ENCODE measurements at places on chromosomes 13 and 19. TPM values are rescaled to one million over a fixed set of nuclear protein-coding genes. Genes with fewer than 3 reads are reported as not detected.

DNA sequence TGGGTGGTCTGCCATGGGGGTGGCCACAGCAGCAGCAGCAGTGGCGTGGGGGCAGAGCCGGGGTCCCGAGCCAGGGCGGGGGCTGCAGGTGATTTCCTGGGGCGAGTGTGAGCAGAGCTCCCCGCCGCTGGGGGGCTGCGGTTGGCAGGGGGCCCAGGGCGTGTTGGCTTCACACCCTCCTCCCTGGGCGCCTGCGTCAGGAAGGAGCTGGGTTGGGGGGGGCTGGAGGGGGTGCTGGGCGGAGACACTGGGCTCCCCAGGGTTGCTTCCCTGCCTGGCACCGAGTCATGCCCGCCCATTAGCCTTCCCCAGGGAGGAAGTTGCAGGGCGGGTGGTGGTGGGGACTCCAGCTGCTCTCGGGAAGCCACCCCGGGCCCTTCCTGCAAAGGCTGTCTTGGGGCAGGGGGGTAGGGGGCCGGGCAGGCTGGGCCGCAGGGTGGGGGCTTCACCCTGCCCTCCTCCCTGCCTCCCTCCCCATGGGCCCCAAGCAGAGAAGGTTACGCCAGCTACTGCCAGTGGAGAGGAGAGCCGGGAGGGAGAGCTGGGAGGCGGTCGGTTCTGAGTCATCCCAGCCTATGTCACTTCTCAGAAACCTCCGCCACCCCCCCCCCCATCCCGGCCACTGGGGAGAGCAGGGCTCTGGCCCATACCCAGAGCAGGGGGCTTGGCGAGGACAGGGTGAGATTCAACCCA lies 4.6 kb downstream of the MIDN start:
- peak; percentile 69 for DNase-seq

GRCh38 chr19:47075941-47076340 lies 27.5 kb upstream of the TMEM160 start:
- DNase-seq, result no peak

DNA sequence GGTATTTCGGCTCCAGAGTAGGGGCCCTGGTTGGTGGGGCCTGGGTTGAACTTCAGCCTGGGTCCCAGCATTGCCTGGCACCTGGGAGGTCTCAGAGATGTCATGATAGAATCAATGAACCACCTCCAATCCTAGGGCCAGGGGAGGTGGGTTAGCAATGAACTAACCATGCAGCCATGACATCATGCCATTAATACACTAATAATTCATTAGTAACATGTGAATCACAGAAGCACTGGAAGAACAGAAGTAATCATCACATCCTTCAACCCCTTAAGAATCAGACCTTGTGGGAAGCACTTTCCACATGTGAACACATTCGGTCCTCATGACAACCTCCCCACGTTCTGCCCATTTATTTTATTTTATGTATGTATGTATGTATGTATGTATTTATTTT lies 6.9 kb downstream of the NOSIP start:
- no peak for DNase-seq

DNA sequence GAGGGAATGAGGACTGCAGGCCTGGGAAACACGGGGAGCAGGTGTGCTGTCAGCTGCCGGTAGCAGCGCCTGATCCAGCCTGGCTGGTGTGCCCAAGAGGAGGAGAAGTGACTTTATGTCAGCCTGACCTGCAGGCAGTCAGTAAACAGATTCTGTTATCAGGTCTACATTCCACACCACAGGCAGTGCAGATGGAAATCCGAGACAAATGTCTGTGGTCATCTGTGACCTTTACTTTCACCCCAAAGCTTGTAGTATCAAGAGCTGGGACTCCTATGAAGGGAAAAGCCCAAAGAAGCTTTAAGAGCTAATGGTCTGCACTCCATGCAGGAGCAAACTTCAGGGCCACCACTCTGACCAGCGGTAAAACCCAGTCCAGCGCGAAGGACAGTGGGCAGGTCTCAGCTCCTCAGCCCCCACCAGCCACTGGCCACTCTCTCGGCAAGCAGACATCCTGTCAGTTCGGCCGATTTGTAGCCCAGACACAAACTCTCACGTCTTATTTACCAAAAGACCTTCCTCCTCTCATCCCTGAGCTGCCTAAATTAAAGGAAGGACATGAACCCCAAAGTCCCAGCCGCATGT lies 7.7 kb downstream of the EPS15L1 start:
- peak; percentile 50 for DNase-seq

- DNase-seq, result peak; percentile 88
Observed at GRCh38 chr19:11496391-11497163, 9.1 kb downstream of the ZNF653 start.

TRPM4 gene
- 16.9 TPM for polyA plus RNA-seq

PRX gene
- polyA plus RNA-seq, result 2.2 TPM

CYP4F2 gene
- polyA plus RNA-seq, result not detected

- no peak for DNase-seq
Observed at GRCh38 chr19:55075371-55075998, at the start of gene EPS8L1. Gene EPS8L1, plus strand, starts transcription at chr19:55075869. Its CDS starts 576 bp downstream, at chr19:55076445.

ZIC2 gene
- not detected for polyA plus RNA-seq

DNA sequence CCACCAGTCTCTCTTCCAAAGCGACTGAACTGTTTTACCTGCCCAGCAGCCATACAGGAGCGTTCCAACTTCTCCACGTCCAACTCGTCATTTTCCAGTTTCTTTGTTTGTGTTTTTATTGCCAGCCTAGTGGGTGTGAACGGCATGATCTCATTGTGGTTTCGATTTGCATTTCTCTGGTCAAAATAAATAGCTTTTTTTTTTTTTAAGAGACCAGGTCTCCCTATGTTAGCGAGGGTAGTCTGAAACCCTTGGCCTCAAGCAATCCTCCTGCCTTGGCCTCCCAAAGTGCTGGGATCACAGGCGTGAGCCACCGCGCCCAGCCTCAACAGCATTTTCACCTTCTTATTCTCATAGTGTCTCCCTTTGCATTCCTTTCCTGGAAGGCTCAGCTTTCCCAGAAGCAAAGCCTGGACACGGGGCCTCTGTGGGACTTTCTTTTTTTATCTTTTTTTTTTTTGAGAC lies 4.2 kb upstream of the JSRP1 start:
- no peak for DNase-seq

ABHD13 gene
- 4.0 TPM for polyA plus RNA-seq

PTH2 gene
- not detected for polyA plus RNA-seq

DNA sequence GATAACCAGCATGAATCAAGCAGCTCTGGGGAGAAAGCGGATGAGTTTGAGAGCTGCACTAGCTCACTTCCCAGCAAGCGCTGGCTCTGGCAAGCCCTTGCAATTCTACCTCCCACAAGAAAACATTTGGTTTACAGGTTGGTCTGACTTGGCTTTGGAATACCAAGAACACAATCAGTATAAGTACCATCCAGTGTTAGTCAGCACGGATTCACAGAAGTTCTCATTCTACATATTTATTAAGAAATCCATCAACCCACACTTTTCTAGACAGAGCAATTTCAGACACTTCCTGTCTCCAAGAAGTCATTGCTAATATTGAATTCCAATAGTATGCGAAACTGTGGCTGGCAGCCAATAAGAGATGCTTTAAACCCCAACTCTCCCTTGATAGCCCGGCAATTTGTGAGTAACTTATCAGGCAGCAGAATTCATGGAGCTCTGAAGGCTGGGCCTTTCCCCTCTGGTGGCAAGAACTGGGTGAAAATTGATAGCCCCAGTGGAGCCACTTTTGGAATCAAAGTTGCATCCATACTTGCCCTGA lies 59.4 kb upstream of the WASF3 start:
- DNase-seq, result no peak

BRD4 gene
- polyA plus RNA-seq, result 10.0 TPM

- no peak for DNase-seq
Observed at GRCh38 chr13:20024702-20025101, 66.2 kb downstream of the ZMYM2 start.

NKPD1 gene
- 0.06 TPM for polyA plus RNA-seq

DNA sequence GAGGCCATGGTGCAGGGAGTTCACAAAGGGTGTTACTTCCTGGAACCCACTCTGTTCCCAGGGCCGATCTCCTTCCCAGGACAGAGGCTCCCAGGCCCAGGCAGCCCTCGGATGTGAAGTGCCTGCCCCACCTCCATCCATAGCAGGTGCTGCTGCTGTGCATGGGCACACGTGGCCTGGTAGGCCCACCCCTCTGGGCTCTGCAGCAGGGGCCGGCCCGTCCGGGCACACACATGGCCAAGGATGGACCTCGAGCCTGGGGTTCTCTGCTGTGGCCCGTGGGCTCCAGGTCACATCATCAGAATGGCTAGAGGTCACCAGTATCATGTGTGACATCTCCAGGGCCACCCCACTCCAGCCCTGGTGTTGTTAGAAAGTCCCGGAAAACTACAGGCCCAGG lies 71.8 kb downstream of the GADD45B start:
- DNase-seq, result no peak

DNA sequence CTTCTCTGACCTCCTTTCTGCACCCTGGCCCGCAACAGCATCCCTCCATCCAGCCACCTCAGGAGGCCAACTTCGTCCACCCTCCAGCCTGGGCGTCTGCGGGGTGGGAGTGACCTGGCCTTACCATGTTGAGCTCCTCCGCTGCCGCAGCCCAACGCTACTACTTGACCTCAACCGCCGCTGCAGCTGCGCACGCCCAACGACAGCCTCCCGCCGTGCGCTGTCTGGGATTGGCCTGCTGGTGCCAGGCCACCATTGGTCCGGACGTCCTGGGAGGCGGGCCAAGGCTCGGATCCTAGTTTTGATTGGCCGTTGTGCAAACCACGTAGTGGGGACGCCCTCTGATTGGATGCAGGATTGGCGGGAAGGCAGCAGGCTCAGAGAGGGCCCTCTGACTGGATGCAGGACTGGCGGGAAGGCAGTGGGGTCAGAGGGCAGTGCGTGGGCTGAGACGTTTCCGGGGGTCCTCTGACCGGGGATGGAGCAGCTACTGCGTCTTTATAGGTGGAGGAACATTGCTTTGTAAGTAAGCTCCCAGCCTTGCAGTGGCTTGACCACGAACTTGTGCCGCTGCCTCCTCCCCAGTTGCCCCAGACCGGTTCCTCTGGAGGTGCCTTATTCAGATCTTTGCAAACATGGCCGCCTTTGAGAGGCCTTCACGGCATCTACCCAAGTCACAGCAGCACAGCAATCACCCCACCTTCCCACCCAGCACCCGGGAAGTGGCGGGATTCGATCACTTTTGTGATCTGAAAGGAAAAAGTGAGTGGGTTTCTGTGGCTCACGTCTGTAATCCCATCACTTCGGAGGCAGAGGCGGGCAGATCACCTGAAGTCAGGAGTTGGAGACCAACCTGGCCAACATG lies at the start of gene TUBA3C:
Gene TUBA3C, minus strand, starts transcription at position 204 of the 865 bp plus-strand sequence. Its CDS starts 77 bp downstream, at position 127.
- peak; percentile 32 for DNase-seq

DNA sequence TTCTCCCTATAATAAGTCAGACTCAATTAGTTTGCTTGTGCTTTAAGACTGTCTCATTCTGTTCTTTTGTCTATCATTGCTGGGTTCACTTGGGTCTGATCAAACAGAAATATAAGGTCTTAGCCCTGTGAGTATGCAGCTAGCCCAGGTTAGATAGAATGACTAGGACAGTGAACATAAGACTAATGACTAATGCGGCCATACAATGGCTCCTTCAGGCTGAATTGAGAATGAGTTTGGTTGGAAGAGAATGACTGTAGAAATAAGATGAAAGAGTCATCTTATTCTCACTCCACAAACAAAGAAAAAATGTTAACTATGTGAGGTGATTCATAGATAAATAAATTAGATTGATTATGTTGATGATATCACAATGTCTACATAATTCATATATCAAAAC lies 50.1 kb upstream of the OBI1 start:
- no peak for DNase-seq

DNA sequence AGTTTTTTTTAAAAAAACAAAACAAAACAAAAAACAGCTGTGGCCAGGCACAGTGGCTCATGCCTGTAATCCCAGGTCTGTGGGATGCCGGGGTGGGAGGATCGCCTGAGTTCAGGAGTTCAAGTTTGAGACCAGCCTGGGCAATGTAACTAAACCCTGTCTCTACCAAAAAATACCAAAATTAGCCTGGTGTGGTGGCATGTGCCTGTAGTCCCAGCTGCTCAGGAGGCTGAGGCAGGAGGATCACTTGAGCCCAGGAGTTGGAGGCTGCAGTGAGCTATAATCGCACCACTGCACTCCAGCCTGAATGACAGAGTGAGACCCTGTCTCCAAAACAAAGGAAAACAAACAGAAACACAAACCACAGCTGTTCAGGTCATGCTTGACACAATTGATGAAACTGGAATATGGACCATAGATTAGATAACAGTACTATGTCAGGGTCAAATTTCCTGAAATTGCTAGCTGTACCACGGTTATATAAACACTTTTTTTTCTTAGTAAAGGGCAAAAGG lies 6.9 kb upstream of the ANGPTL4 start:
- DNase-seq, result no peak

- DNase-seq, result peak; percentile 9
Observed at GRCh38 chr13:93752541-93752940, 525.9 kb downstream of the GPC6 start.

ZNF135 gene
- polyA plus RNA-seq, result 0.54 TPM

- no peak for DNase-seq
Observed at GRCh38 chr13:73832128-73832588, 302.0 kb downstream of the KLF12 start.

DNA sequence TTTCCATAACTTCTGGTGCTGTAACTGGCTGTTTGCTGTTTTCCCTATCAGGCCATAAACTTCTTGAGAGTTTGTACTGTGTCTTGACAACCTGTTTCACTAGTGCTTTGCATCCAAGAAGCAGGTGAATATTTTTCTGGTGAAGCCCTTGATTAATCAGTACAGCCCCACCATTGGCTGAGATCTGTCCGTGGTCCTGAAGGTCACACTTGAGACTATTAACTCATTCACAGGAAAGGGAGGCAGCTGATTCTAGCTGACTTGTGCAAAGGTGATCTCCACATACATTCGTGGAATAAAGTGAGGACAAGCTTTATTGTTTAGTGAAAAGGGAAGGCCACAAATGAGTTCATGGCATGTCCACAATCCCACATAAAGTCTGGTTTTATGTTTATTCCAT lies 61.4 kb upstream of the ZNF835 start:
- no peak for DNase-seq

- no peak for DNase-seq
Observed at GRCh38 chr13:64534302-64534701, 2695.8 kb downstream of the PCDH9 start.

DNA sequence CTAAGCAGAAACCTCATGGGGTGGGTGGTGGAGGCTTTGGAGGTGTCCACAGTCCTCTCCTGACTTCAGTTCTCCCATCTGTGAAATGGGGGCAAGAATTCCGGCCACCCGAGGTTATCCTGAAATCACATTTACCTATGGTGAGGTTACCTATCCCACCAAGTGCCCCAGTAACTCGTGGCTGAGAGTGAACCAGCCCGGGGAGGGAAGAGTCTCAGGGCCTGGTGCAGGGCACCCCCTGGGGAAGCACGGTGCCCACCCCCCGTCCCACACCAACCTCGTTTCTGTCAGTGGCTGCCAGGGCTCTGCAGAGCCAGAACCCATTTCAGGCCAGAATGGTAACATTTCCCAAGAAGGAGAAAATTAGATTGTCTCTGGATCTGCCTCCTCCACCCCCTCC lies 83.7 kb upstream of the VSTM2B start:
- no peak for DNase-seq

CILP2 gene
- polyA plus RNA-seq, result 1.9 TPM

TEX29 gene
- 0.18 TPM for polyA plus RNA-seq

KIRREL2 gene
- polyA plus RNA-seq, result 0.21 TPM

DNA sequence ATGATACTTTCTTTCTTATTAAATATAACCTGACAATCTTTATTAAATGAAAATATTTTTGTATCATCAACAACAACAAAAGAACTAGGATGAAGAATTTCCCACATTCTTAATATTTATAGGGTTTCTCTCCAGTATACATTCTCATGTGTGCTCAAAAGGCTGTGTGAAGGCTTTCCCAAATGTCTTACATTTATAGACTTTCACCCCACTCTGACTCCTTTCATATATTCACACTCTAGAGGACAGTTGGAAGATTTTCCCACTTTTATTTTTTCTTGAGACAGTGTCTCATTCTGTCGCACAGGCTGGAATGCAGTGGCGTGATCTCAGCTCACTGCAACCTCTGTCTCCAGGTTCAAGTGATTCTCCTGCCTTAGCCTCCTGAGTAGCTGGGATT lies 22.4 kb downstream of the ZNF14 start:
- DNase-seq, result no peak
